ENCODE measurements at places on chromosomes 6 and 20. TPM values are rescaled to one million over a fixed set of nuclear protein-coding genes. Genes with fewer than 3 reads are reported as not detected.

The SAMD3 gene
- total RNA-seq: 11.5 TPM

The VPS16 gene
- total RNA-seq: 25.3 TPM

The MAK gene
- total RNA-seq: 0.07 TPM

The RRP36 gene
- total RNA-seq: 100 TPM

The PNLDC1 gene
- total RNA-seq: not detected

The NEDD9 gene
- 5.0 TPM for total RNA-seq
